Kidney glomerular epithelial cell (primary cell): ENCODE measurements at places on chromosomes 4 and X.

- DNase-seq: no peak
Measured at GRCh38 chr4:142355421-142355930, 490.6 kb downstream of the INPP4B start.

DNA sequence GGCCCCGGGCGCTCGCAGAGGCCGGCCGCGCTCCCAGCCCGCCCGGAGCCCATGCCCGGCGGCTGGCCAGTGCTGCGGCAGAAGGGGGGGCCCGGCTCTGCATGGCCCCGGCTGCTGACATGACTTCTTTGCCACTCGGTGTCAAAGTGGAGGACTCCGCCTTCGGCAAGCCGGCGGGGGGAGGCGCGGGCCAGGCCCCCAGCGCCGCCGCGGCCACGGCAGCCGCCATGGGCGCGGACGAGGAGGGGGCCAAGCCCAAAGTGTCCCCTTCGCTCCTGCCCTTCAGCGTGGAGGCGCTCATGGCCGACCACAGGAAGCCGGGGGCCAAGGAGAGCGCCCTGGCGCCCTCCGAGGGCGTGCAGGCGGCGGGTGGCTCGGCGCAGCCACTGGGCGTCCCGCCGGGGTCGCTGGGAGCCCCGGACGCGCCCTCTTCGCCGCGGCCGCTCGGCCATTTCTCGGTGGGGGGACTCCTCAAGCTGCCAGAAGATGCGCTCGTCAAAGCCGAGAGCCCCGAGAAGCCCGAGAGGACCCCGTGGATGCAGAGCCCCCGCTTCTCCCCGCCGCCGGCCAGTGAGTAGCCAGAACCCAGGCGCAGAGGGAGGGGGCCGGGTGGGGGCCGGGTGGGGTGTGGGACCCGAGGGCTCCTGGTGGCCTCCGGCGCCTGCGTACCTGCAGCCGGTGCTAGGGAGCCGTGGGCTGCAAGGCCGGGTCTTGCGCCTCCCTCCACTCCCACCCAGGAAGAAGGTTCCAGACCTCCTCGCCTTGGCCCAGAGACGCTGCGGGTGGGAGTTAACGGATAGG, 534 bp downstream of the MSX1 start:
- DNase-seq: no peak

- DNase-seq: no peak
Measured at GRCh38 chr4:24195991-24196736, 306.3 kb upstream of the PPARGC1A start.

GRCh38 chr4:23957465-23957864, 67.6 kb upstream of the PPARGC1A start:
- DNase-seq: no peak

DNA sequence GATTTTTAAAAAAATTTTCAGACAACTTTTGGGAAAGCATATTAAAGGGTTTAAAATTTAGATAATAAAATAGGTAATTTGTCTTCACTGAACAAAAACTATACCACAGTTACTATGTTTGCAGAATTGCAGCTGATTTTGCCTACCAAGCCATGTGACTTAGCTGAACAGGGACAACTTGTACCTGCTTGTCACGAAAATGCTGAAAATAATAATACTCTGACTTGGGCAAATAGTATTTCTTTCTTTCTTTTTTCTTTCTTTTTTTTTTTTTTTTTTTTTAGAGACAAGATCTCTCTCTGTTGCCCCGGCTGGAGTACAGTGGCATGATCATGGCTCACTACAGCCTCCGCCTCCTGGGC, 225.2 kb upstream of the PPP1R2C start:
- DNase-seq: no peak

GRCh38 chr4:30957706-30958105, 237.5 kb downstream of the PCDH7 start:
- DNase-seq: no peak
